ENCODE measurements at places on chromosomes 7 and 10.

DNA sequence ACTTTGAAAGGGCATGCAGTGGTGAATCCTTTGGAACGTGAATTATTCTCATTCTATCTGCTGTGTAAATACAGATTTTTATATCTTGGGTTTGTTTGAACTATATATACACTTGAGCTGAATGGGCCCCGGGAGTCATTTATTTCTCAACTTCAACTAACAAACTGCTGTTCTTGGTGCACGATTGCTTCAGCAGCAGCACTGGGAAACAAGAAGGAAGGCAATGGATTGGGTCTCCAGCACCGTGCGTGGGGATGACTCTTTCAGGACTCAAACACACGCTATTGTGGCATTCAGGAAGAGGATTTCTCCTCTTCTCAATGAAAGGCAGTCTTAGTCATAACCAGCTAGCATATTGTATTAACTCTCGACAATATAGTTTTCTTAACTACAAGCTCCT is 226.0 kb upstream of the NFE2L3 start:
- DNase-seq, result no peak

- no peak for DNase-seq
These were observed 59.4 kb upstream of the ASAH2 start for GRCh38 chr10:50310560-50311174.

- no peak for DNase-seq
These were observed 386.9 kb upstream of the LRRTM3 start for GRCh38 chr10:66538908-66539307.

GRCh38 chr10:101489355-101489754 is 98.7 kb downstream of the POLL start:
- no peak for DNase-seq

DNA sequence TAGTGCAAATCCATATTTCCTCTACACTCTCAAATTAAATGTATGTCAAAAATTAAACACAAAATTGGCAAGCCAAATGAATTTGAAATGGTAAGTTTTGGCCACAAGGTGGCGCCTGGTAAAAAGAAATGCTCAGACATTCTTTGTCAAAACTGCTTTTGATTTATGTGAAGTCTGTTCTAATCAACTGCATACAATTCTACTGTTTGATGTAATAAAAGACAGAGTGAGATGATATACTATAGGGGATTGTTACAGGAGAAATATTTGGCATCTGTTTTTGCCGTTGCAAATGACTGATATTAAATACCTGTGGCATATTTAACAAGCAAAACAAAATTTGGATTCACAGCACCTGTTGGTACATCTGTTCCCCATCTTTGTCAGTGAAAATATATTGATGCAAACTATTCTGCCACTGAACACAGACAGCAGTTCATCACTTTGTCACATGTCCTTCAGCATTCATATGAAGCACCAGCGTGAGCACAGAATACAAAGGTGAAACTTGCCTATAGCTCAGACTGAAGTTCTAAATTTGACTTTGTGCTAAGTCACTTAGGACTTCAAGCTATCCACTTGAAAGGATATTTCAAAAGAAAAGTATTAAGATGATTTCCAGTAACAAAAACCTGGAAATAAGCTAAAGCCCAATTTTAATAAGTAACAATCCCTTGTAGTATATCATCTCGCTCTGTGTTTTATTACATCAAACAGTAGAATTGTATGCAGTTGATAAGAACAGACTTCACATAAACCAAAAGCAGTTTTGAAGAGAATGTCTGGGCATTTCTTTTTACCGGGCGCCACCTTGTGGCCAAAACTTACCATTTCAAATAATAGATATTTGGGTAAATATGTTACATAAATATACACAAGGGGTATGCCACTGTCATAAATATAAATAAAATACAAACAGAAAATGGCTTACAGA is 10.2 kb upstream of the CH25H start:
- DNase-seq, result peak; percentile 48

DNA sequence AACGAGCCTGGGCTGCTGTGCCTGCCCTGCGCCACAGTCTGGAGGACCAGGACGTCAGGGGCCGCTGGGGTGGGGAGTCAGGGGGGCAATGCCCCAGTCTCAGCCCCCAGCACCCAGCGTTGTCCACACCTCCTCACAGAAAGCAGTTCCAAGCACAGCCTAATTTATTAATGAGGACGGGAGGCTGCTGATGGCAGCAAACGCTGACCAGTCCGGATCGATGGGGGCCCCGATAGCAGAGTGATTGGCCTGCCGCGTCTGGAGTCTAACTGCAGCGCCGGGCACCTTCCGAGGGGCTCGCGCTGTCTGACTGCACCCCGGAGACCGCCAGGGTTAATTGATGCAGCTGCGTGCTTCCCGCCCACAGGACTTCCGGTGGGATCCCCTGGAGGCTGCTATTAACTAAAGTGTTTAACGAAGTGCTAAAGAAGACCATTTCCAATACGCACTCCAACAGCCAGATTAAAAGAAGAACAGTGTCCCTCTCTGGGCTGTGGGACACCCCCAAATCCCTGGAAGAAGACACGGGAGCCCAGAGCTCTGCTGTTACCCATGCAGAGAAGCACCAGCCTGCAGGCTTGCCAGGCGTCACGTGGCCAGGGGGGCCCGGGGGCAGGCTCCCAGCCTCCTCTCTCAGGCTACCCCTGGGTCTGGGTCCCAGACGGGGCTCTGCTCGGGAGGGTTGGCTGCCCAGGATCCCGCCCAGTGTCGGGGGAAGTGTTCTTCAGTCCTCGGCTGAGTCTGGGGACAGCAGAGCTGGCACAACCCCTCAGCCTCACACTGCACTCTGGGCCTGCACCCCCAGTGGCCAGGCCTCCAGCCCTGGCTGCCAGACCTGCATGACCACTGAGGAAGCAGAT is 63.8 kb downstream of the MICALL2 start:
- DNase-seq, result no peak

DNA sequence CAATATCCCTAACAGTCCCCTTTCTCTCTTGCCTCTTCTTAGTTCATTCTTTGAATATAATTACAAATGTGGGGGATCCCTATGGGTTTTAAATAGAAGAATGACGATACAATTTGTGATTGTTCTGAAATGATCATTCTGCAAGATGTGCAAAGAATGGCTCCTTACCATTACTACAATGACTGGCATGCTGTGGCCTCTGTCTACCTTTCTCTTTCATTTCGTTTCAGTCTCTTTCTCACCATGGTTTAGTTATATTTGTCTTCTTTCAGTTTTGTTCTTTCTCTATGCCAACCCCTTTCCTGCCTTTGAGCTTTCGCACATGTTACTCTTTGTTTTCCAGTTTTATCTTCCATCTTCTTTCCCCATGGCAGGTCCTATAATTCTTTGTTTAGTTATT is 176.5 kb downstream of the SUGCT start:
- DNase-seq, result no peak

GRCh38 chr10:132539431-132539839 is 1.8 kb downstream of the INPP5A start:
- DNase-seq, result no peak

GRCh38 chr10:20972925-20973324 is 75.8 kb upstream of the NEBL start:
- DNase-seq, result no peak

- DNase-seq, result peak; percentile 76
These were observed 238.5 kb downstream of the ZMYND11 start for GRCh38 chr10:373526-374309.

GRCh38 chr7:148652773-148653172 is 45.9 kb upstream of the CUL1 start:
- DNase-seq, result no peak

GRCh38 chr10:62852961-62853702 is 37.0 kb upstream of the EGR2 start:
- no peak for DNase-seq

DNA sequence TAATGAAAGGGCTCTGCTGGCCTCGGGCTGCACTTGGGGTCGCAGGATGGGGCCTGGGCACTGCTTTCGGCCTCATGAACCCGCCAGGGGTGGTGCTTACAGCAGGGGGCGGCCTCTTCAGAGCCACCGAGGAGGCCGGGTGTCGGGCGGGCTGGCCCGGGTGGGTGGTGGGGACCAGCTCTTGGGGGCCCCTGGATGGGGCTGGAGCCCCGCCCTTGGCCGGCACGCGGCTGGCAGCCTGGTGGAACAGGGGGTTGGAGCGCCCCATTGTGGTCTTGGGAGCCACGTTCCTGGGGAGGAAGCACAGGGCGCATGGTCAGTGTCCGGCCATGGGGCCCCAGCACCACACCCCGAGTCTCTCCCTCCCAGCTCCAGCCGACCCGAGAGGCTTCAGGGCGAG is 8.8 kb downstream of the ADAM8 start:
- DNase-seq, result no peak

GRCh38 chr10:103598654-103599115 is 105.2 kb downstream of the NEURL1 start:
- peak; percentile 53 for DNase-seq

- DNase-seq, result no peak
These were observed 19.4 kb downstream of the MMP21 start for GRCh38 chr10:125756196-125756595.

- DNase-seq, result no peak
These were observed 78.1 kb upstream of the TMEM196 start for GRCh38 chr7:19851504-19851903.

GRCh38 chr7:71300603-71301002 is 168.7 kb downstream of the GALNT17 start:
- DNase-seq, result no peak

- no peak for DNase-seq
These were observed 122.8 kb upstream of the SHH start for GRCh38 chr7:155935005-155935557.

GRCh38 chr7:158959021-158959717 is 102.8 kb downstream of the DYNC2I1 start:
- DNase-seq, result no peak

GRCh38 chr7:100215895-100216294 is 3.9 kb upstream of the PVRIG start:
- no peak for DNase-seq

GRCh38 chr7:1969459-1970284 is 263.1 kb downstream of the MAD1L1 start:
- no peak for DNase-seq

DNA sequence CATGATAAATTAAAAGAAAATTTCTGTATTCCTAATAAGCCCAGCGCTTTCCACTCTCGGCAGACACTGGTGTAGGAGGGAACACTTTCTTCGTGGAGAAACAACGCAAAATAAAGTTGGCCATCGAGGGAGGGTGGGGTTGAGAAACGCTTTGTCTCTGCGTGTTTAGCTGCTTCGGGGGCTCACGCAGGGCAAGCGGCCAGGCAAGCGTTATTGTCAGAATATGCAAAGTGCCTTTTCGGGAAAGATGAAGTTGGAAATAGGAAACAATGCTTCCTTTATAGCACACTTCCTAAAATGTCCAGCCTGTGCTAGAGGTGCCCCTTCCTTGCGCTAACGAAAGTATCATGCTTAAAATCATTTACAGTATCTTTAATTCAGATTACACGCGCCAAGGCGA is 1.9 kb upstream of the EBF3 start:
- DNase-seq, result no peak

GRCh38 chr10:132294561-132295318 is 13.0 kb downstream of the STK32C start:
- DNase-seq, result no peak

GRCh38 chr7:48667407-48667806 is 256.9 kb upstream of the CDC14C start:
- no peak for DNase-seq

DNA sequence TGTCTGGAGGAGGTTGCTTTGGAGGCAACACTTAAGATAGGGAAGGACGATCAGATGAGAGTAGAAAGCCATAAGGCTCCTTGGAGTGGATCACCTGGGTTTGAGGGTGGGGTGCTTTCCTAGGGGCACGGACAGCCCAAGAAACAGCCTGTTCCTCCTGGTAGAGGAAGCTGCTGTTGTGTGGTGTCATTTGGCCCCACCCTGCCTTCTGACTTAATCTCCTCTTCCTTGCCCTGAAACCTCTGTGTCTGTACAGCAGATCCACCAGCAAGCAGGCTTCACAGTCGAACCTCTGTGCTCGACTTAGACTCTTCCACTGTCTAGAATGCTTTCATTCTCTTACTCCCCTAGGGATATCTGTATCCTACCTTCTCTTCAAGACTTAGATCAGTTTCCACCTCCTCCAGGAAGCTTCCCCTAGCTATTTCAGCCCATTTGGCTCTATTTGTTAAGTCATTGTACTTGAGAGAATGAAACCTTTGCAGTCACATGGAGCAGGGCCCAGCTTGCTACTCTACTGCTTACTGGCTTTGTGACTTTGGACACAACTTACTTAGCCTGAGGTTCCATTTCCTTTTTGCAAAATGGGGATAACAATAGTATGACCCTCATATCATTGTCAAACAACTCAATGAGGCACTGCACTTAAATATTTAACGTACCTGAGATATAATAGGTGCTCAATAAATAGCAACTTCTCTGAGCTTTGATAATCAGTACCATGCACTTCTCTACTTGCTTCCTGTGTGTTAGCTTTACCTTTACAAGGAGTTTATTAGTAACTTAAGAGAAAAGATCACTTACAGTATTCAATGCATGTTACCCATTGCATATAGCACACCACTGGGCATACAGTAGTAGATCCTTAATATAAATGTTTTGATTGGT is 5.0 kb downstream of the MXI1 start:
- DNase-seq, result no peak
